Right lung (tissue), 10 donors: ENCODE measurements at places on chromosomes 2 and 18. TPM values are rescaled to one million over a fixed set of nuclear protein-coding genes. Genes with fewer than 3 reads are reported as not detected.

The NT5C1B gene
- polyA plus RNA-seq: 1.3 TPM

The IDH1 gene
- polyA plus RNA-seq: 101 TPM

The ELP2 gene
- polyA plus RNA-seq: 150 TPM

The SEC11C gene
- polyA plus RNA-seq: 97.7 TPM

The NOSTRIN gene
- 32.6 TPM for polyA plus RNA-seq

The CYP26B1 gene
- polyA plus RNA-seq: 7.1 TPM

The MAPK4 gene
- 1.5 TPM for polyA plus RNA-seq

The REEP1 gene
- 20.4 TPM for polyA plus RNA-seq

The TANC1 gene
- polyA plus RNA-seq: 52.5 TPM

The CCDC85A gene
- polyA plus RNA-seq: 1.3 TPM

The POTEI gene
- polyA plus RNA-seq: 0.34 TPM

The CYS1 gene
- 11.3 TPM for polyA plus RNA-seq

The CFLAR gene
- polyA plus RNA-seq: 86.4 TPM

The LRRC30 gene
- polyA plus RNA-seq: not detected

The XDH gene
- polyA plus RNA-seq: 0.08 TPM

The ANKRD53 gene
- polyA plus RNA-seq: 2.6 TPM

The LHCGR gene
- 0.13 TPM for polyA plus RNA-seq

The KCNK3 gene
- polyA plus RNA-seq: 33.8 TPM

The GPR75 gene
- polyA plus RNA-seq: 4.1 TPM

The HOXD13 gene
- polyA plus RNA-seq: not detected

The CCDC178 gene
- 1.3 TPM for polyA plus RNA-seq

The TCF23 gene
- 0.12 TPM for polyA plus RNA-seq

The SH3BP4 gene
- polyA plus RNA-seq: 27.9 TPM

The RAB6D gene
- 2.2 TPM for polyA plus RNA-seq

The RTP5 gene
- not detected for polyA plus RNA-seq

The FOXI3 gene
- not detected for polyA plus RNA-seq
